ENCODE measurements at places on chromosomes 11 and 22.
A peak's percentile ranks its signal among the peaks of the same experiment; 100 is the strongest.

DNA sequence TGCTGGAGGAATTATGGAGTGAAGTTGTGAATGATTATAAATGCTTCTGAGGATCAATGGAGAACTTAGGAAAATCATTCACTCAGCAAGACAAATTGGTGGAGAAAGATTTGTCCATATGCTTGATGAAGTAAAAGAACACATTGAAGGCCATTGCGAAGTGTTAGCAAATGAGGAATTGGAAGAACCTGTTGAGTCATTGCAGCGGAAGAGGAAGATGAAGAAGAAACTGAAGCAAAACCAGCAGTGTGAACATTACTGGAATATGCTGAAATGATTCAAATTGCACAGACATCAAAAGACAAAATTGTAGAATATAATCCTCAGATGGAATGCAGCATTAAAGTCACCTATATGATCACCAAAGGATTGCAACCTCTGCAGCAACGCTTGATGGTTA, 168.1 kb downstream of the ADAMTS15 start:
- DNase-seq = no peak

DNA sequence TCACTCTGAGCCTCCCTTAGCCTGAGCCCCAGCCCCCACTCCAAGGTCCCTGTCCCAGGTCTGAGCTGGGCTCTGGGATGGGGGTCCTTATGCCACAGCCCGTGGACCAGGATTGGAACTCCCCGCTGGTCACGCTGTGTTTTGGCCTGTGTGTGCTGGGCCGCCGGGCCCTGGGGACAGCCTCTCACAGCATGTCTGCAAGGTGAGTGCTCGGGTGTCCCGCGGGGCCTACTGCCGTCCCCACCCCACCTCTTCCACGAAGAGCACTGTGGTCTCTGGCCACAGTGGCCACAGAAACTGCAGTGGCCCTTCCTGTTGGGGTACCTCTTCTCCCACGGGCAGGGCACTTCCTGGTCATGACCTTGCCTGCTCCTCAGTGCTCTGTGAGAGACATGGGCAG, 3.5 kb upstream of the SIPA1 start:
- DNase-seq = no peak

DNA sequence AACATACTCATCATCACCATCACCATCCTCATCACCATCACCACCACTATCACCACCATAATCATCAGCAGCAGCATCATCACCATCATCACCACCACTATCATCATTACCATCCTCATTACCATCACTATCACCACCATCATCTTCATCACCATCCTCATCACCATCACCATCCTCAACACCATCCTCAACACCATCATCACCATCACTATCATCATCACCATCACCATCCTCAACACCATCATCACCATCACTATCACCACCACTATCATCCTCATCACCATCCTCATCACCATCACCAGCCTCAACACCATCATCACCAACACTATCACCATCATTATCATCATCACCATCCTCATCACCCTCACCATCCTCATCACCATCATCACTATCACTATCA, 16.6 kb downstream of the RTN4R start:
- DNase-seq = no peak

DNA sequence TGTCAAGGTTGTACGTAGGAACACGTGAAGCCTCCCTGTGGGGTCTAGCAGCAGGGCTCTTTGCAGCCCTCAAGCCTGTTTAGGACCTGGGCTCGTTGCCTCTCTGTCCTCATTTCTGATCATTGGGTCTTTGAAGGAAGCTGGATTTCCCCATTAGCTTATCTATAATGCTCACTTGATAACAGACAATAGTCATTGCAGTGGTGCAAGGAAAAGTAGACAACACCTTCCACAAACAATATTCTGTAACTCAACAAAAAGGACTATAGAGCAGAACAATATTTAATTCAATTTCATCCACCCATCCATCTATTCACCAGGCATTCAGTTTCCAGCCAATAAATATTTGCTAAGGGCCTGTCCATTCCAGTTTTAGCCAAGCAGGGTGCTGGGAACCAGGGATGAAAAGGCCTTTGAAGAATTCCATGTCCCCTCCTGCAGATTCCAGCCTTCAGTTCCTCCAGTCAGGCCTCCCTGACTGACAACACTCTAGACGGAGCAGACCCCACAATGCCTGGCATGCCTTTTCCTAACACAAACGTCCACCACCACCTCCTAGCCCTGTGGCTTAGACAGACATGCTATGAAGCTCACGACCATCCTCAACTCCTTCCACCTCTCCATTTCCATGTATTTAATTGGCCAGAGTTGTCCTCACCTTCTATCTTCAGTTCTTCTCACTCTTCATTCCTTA, 12.7 kb upstream of the POLD3 start:
- DNase-seq = no peak

DNA sequence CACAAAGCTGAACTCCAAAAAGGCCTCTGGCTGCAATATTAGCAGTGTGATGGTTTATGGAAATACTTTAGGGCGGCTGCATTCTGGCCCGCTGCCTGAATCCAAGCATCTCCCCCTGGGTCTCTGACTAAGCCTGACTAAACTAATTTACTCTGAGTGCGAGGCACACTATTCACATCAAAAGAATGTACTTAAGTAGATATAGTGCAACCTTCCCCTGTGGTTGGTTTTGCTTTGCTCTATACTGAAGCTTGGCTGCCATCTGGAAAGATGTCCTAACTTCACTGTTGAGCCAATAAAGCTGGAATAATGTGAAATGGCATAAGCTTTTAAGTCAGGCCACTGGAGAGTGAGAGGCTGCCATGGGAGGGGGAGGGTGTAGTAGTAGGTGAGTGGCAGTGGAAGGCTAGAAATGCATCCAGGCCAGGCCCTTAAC, 321.6 kb downstream of the AASDHPPT start:
- peak; percentile 77 for DNase-seq

GRCh38 chr11:123439616-123440015, 9.5 kb downstream of the GRAMD1B start:
- no peak for DNase-seq

DNA sequence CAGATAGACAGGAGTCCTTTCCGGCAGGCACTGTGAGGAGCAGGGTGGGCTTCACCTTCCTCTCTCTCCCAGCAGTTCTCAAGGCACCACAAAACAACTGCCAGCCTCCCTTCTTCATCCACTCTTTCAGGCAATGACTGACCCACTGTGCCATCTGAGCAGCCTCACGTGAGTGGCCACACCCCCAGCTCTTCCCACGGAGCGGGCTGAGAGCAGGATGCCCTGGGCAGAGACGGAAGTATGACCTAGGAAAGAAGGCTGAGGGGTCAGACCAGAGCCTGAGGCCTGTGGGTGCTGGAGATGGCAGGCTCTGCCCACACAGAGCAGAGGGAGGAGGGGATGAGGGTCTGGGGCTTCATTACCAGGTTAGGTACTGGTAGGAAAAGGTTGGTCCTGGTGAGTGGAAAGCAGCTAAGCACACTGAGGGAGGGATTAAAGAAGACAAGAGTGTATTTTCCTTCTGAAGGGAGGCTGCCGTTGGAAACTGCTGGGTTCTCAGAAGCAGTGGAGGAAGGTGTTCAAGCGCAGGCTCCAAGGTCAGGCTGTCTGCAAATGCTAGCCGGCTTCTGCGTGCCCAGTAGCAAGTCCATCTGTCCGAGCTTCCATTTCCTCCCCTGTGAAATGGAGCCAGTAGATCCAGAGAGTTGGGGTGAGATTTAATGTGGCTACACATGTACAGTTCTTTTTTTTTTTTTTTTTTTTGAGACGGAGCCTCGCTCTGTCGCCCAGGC, 4.6 kb downstream of the NLRP6 start:
- DNase-seq = no peak

- DNase-seq = no peak
Observed at GRCh38 chr11:115924744-115925567, 420.7 kb upstream of the CADM1 start.

DNA sequence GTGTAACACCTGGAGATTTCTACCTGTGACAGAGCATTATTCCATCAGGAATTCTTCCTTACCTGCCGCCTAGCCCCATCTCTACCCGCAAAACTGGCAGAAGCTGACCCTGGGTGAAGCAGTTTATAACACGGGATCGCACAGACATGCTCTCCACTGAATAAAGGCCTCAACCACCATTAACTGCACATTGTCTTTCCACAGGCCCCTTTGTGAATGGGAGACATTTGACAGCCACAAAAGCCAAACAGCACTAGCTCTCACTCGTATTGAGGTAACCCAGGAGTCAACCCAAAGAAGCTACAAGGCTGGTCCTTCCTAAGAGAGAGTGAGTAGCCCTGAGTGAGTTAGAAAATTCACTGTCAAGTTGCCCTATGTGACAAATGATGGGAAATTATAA, 135.6 kb downstream of the RCN1 start:
- DNase-seq = no peak

DNA sequence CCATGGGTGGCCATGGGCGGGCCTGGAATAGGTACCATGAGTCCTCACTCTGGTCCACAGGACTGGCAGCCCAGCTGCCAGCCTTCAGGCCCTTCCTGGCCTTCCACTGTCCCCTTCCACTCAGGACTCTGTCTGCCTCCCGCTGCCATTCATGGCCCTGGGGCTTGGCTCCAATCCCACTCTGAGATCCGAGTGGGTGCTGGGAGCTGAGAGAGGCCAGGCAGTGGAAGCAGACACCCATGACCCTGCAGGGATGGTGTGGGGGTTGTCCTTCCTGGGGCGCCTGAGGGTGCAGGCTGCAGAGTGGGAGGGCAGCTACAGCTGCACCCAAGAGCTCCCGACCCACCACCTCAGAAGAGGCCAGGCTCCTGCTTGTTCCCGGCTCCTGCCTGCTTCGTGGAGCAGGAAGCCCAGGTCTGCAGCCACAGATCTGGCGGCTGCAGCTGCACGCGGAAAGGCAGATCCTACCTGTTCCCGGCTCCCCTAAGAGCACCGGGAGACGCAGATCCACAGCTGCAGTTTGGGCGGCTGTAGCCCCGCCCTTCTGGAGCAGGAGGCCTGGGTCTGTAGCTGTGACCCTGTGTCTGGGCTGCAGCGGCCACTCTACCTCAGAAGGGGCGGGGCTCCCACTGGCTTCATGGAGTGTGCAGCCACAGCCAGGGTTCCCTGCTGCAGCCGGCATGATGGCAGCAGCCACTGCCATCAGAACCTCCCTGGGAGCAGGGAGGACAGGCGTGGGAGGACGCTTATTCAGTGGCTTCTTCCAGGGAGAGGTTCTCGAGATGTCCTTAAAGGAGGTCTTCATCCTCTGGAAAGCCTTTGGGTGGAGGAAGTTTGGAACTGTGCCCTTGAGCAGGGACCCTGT, 27.5 kb downstream of the IGHMBP2 start:
- DNase-seq = no peak

DNA sequence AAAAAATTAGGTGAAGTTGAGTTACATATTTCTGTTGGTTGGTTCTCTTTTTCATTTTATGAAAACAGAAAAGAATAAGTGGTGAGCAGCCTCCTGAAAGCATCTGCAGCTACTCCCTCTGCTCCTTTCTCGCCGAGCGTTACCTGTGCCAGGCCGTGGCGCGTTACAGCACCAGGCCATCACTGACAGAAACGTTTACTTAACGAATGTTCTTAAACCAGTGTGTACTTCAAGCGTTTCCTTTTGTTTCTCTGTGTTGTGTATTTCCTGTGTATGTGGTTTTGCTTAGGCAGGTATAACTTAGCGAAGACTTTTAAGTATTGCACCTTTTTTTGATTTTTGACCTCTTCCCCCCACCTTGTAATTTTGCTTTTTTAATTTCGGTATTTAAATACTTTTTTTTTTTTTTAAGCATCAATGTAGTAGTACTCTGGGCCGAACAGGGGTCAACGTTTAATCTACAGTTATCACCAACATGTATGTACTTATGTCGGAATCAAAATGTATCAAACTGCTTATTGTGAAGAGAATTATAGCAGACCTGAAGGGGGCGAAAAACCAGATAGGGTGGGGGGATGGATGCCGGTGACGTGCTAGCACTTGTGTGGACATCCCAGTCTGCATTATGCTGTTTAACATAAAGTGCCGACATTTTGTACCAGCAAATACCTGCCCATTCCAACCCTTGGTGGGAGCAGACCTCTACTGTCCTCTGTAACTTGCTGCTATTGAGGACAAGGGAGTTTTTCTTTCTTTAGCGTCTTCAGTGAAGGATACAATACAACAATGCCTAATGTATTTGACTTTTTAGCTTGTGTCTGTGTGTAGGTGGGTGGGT, 21.6 kb upstream of the ADSL start:
- peak; percentile 36 for DNase-seq

DNA sequence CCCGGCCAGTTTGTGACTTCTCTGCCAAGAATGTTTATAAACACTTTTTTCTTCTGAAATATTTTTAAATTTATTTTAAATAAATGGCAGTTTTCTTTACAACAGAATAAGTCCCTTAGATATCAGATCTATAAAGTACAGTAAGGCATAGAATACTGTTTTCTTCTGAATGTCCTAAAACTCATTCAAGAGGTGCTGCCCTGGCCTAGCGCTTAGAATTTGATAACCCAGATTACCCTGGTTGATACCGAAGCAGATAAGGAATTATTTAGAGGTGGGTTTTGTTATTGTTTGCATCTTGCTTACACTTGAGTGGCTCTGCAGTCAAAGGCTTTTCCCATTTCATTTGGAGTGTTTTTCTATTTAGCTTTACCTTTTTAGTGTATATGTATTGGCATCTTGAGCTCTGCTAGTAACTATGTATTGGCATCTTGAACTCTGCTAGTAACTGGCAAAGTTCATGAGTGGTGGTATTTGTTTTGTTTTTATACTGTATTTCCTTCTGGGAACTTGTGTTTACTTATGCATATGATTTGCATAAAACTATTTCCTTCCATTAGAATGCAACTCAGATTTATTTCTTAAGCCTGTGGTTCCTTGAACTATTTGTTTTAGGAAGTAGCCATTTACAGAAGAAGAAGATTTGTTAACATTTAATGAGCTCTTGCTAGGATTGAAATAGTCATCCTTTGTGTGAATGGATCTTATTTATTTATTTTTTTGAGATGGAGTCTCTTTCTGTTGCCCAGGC, 1.2 kb downstream of the ACAD8 start:
- no peak for DNase-seq

GRCh38 chr11:103903621-103904323, 132.7 kb upstream of the DDI1 start:
- no peak for DNase-seq

DNA sequence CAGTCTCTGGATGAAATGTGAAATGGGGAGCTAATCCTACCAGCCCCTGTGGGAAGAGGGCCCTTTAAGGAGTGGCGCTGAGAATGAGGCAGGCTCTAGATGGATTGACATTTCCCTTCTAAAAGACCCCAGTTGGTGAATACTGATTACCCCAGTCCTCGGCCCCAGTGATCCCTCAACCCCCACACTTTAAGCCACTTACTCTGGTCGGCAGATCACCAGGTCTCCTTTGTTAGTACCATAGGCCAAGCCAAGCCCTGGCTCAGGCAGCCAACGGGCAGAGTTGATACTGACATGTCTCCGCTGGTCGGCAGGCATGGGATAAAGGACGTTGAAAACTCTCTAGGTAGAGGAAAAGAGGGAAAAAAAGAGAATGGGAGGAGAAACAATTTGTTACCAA, 26.1 kb upstream of the CHRM4 start:
- DNase-seq = no peak

GRCh38 chr11:17392872-17393271, 4.4 kb upstream of the KCNJ11 start:
- DNase-seq = no peak
